ENCODE measurements at places on chromosomes 1 and 21.

- no peak for DNase-seq
Measured at GRCh38 chr1:60251426-60251825, 177.9 kb upstream of the C1orf87 start.

- no peak for DNase-seq
Measured at GRCh38 chr1:24861821-24862727, 68.0 kb downstream of the RUNX3 start.

- DNase-seq: peak; percentile 46
Measured at GRCh38 chr1:1305300-1306069, 2.2 kb downstream of the ACAP3 start.

DNA sequence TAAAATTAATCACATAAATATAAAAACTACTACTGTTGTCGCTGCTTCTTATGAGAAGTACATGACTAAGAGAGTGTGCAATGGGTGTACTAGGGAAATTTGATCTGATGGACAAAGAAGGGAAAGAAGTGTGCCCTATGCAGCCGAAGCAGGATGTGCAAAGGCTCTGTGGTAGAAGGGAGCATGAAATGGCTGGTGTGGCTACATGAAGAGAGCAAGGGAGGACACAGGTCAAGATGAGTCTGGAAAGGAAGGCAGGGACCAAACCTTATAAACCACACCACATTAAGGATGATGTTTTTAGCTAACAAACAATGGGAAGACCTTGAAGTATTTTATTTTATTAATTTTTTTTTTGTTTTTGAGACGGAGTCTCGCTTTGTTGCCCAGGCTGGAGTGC is 20.0 kb downstream of the MAB21L3 start:
- DNase-seq: no peak

GRCh38 chr1:157652859-157653493 is 47.6 kb downstream of the FCRL3 start:
- DNase-seq: no peak

- DNase-seq: no peak
Measured at GRCh38 chr1:70202173-70202758, 3.1 kb downstream of the LRRC40 start.

DNA sequence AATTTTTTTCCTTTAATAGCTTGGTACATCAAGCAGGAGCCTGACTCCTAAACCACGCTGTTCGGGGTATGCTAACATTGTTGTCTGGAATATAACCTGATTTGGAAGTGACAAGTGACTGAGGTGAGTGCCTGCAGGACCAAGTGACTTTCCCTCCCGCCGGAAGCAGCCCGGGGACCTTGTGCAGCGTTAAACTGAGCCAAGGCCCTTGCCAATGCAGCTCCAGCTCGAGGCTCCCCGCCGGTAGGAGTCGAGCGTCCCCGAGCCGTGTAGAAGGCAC is 716 bp upstream of the MTARC1 start:
- DNase-seq: no peak

DNA sequence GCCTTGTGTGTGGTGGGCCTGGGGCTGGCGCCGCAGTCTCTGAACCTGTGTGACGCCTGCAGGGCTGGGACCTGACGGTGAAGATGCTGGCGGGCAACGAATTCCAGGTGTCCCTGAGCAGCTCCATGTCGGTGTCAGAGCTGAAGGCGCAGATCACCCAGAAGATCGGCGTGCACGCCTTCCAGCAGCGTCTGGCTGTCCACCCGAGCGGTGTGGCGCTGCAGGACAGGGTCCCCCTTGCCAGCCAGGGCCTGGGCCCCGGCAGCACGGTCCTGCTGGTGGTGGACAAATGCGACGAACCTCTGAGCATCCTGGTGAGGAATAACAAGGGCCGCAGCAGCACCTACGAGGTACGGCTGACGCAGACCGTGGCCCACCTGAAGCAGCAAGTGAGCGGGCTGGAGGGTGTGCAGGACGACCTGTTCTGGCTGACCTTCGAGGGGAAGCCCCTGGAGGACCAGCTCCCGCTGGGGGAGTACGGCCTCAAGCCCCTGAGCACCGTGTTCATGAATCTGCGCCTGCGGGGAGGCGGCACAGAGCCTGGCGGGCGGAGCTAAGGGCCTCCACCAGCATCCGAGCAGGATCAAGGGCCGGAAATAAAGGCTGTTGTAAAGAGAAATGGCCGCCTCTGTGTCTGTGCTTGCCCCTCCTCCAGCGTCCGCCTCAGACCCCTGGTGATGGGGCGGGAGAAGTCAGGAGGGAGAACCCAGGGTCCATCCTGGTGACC is 788 bp downstream of the ISG15 start:
- DNase-seq: no peak

DNA sequence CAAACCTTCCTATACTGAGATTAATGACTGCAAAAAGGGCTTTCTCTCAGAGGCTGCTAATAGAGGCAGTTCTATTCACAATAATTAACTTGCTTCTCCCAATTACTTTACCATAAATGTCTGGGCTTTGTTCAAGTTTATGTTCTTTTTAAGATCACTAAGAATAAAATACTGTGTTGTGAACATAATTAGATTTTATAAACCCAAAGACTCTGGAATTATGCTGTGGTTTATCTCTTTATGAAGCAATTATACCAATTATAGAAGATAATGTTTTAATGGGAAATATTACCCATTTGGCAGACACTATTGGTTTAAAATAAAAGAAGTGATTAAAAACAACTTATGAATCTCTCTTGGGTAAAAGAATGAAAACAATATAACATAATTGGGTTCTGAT is 43.5 kb upstream of the IL12RB2 start:
- DNase-seq: no peak

DNA sequence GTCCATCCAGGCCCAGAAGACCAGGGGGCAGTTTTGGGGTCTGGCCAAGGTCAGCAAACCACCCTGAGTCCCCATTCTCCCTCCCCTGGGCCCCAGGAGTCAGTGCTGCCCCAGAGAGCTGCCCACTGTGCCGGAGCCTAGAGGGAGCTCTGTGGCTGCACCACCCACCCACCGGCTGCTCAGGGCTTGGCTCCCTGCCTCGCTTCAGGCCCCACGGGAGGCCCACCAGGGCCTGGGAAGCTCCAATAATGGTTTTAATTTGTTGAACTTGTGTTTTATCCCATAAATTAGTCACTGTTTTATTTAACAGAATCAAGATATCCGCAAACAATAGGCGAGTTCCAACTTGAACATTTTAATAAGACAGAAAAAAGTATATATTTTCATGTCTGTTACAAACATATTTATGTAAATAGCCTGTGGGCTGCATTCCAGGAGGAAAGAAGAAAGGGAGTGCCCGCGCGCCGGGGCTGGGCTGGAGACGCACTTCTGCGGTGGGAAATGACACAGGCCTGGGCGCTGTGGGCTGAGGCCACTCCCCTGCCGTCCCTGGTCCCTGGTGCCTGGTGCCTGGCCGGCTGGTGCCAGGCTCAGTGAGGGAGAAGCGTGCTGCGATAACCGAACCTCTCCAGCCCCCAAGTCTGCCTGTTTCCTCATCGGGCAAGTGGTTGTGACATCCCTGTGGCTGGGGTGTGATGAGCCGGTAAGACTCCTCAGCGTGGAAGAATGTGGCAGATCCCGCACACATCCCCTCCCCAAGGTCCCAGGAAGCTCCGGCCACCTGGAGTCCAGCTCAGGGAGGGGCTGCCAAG is 160.5 kb downstream of the PEX14 start:
- no peak for DNase-seq

GRCh38 chr1:47635597-47635996 is 197.8 kb downstream of the FOXD2 start:
- no peak for DNase-seq

DNA sequence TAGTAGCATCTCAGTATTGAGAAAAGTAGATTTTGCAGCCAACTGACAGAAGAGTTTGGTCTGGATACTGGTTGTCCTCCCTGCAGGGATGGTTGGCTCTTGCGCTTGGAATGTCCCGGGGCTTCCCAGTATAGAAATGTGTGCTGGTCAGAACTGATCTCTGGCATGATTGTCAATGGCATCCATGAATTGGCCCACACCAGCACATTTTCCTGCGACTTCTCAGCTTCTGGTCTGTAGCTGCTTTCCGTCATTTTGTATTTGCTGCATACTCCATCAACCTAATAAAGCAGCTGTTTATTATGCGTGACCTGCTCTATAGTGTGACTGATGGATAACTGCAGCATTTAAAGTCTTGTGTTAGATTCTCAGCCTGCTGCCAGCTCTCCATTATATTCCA is 203.7 kb downstream of the S1PR1 start:
- DNase-seq: no peak

DNA sequence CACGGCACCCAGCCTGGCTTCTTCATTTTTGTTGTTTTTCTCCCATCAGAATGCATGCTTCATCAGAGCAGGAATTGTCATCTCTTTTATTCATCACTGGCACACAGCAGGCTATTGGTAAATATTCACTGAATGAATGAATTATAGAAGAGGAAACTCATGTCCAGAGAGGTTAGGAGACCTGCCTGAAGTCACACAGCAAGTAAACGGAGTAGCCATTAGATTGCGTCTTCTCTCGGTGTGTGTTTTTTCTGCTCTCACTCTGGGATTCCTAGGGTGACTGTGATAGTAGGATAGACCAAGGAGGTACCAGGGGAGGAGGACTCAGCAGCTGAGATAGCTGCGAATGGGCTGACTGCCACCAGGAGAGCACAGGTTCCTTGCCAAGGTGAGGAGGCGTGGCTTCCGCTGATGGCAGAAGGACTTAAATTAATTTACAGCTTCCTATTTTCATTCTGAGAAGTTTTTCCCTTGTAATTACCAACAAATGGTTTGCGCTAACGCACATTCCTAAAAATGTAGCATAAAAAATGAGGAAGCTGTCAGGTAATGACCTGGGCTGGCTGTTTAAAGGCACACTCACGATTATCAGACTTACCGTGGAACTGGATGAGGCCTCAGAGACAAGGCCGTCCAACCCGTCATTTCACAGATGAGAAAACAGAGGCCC is 4.5 kb upstream of the NCMAP start:
- DNase-seq: no peak

DNA sequence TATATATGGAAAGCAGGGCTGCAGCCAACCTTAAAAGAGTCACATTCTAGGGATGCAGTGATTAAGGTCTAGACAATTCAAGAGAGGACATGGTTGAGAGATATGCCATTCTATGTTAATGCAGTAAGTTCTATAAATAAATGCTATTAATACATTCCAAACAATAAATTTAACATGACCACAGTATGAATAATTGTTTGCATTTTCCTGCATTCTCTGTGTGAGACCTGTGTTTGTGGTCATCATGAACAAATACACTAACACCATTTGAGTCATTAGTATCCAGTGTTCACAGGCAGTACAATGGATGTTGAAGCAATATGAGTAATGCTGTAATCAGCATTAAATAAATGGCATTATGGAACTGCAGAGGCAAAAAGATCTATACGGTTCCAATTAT is 5.5 kb upstream of the ZRANB2 start:
- DNase-seq: no peak

- DNase-seq: no peak
Measured at GRCh38 chr1:236515443-236515958, 8.3 kb upstream of the LGALS8 start.

GRCh38 chr1:203493901-203494300 is at the start of gene OPTC:
Gene OPTC (plus strand): TSS chr1:203494153. CDS start chr1:203496006, 1,853 bp downstream.
- no peak for DNase-seq

- no peak for DNase-seq
Measured at GRCh38 chr1:54854381-54855020, 32.5 kb downstream of the DHCR24 start.

DNA sequence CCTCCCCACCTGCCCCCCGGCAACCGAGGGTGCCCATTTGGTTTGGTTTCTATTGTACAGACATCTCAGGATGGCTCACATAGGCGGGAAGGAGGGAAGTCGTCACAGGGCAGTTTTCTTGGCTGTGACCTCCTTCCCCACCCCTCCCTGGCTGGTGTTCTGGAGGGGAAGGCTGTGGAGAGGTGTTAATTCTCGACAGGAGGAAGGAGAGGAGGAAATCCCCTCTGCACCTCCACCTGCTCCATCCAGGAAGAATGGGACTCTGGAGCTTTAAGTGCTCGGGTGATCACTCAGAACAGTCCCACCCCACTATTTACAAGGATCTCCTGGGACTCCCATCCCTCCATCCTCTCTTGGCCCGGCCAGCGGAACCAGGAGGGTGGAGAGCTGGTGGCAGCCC is 7.6 kb downstream of the MEX3A start:
- DNase-seq: no peak

GRCh38 chr1:105122041-105122440 is 1372.3 kb downstream of the AMY1C start:
- no peak for DNase-seq

- no peak for DNase-seq
Measured at GRCh38 chr1:115805597-115805996, 35.3 kb downstream of the NHLH2 start.

- DNase-seq: no peak
Measured at GRCh38 chr1:219430419-219430818, 182.5 kb downstream of the ZC3H11B start.

DNA sequence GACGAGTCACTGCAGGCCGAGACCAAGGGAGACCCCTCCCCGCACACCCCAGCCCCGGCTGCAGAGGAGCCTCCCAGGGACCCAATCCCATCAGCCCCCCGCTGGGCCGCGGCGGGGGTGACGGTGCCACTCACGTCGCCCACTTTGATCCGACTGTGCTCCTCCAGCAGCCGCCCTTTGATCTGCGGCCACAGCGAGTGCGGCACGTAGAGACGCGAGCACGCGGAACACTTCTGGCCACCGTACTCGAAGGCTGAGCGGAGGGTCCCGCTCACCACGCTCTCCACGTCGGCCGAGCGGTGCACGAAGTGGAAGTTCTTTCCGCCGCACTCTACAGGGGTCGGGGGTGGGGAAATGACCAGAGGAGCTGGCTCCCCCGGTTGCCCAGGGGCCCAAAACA is 17.8 kb upstream of the TAS1R2 start:
- DNase-seq: no peak

GRCh38 chr1:168583571-168583970 is 7.2 kb downstream of the XCL1 start:
- no peak for DNase-seq

DNA sequence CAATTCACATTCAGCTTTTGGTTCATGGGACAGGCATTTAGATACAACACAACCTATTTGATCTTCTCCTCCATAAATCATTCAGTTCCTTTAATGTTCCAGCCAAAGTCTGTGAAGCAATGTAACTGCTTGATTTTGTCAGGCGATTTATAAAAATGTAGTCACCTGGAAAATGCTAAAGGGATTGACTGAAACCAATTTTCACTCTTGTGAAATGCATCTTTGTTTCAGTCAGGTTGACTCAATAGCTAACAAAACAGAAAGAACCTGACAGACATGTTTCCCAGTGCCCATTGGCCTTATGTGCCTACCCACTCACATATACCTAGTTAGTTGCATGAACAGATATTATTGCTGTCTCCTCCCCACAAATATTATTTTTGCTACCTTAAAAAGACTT is 335.7 kb downstream of the CHRM3 start:
- no peak for DNase-seq

GRCh38 chr1:184407816-184408510 is 21.1 kb downstream of the C1orf21 start:
- no peak for DNase-seq

- no peak for DNase-seq
Measured at GRCh38 chr1:91076834-91077233, 55.0 kb upstream of the ZNF644 start.

GRCh38 chr1:41503538-41504113 is 19.1 kb upstream of the EDN2 start:
- no peak for DNase-seq

- DNase-seq: no peak
Measured at GRCh38 chr1:205344066-205344928, 12.4 kb downstream of the KLHDC8A start.

- no peak for DNase-seq
Measured at GRCh38 chr1:41484402-41485241, at the start of gene EDN2. Gene EDN2 (minus strand): TSS chr1:41484683. CDS start chr1:41484601, 82 bp downstream.

All from stimulated activated CD8-positive, alpha-beta memory T cell treated with anti-CD3 and anti-CD28 coated beads, Interleukin-4, amount 100 ng/mL, for 1 hour (primary cell).